ENCODE measurements at places on chromosomes 6 and 20. TPM values are rescaled to one million over a fixed set of nuclear protein-coding genes. Genes with fewer than 3 reads are reported as not detected.
A peak's percentile ranks its signal among the peaks of the same experiment; 100 is the strongest.

DNA sequence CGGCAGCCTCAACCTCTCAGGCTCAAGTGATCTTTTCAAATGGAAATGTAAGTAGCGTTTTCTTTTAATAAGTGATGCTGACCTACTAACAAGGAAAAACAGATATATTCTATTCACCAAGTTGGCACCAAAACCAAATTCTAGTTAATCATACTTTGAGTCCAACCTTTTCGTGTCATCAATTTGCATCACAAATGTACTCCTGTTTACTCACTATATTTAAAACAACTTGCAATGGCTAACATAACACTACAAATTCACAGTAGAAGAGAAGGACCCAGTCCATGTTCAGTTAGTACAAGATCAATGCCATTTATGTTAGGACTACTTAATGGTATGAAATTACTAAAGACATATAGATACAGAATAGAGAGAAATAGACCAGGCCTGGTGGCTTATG, 50.0 kb downstream of the MDN1 start:
- no peak for DNase-seq

Gene CYP24A1
- total RNA-seq, result 0.51 TPM

Gene HAO1
- total RNA-seq, result not detected

- no peak for DNase-seq
These were observed 293.4 kb downstream of the TFAP2C start for GRCh38 chr20:56922497-56922896.

DNA sequence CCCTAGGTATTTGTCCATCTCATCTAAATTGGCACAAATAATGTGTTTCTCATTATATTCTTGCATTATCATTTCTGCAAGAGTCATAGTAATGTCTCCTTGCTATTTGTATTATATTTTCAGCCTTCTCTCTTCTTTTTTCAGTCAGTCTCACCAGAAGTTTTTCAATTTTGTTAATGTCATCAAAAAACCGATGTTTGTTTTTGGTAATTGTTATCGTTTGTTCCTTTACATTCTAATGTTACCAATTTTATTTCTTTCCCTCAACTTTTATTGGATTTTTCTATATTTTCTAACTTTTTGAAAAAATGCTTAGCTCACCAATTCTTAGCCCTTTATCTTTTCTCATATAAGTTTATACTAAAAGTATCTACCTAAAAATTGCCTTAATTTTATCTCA, 82.2 kb upstream of the NRSN1 start:
- no peak for DNase-seq

DNA sequence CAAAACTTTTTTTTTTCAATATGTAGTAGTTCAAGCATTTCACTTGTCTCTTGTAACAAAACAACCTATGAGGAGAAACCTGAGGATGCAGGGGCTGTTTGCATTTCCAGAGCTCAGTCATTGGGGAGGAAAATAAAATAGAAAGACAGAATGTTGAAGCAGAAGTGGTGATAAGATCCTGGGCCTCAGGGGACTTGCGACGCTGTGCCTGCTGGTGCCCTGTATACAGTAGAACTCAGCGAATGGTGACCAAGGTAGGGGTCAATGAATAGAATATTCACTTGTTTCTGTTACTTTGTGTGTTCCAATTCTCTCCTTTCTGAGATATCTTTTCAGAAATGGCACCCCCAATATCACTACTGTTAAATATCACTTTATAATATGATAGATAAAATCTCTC, 271.6 kb downstream of the FARS2 start:
- DNase-seq, result no peak

DNA sequence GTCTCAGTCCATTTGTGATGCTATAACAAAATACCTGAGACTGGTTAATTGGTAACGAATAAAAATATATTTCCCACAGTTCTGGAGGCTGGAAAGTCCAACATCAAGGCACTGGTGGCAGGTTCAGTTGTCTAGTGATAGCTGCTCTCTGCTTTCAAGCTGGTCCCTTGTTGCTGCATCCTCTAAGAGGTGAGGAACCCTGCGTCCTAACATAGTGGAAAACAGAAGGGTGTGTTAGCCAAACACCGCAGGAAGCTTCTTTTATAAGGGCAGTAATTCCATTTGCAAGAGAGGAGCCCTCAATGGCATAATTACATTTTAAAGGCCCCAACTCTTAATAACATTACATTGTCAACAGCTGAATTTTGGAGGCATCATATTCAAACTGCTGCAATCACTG, 372.7 kb downstream of the ADGRB3 start:
- no peak for DNase-seq

GRCh38 chr6:87171938-87172633, 16.7 kb downstream of the ZNF292 start:
- DNase-seq, result no peak

Gene SLPI
- total RNA-seq, result not detected

GRCh38 chr6:2482773-2483172, 237.4 kb upstream of the GMDS start:
- no peak for DNase-seq

DNA sequence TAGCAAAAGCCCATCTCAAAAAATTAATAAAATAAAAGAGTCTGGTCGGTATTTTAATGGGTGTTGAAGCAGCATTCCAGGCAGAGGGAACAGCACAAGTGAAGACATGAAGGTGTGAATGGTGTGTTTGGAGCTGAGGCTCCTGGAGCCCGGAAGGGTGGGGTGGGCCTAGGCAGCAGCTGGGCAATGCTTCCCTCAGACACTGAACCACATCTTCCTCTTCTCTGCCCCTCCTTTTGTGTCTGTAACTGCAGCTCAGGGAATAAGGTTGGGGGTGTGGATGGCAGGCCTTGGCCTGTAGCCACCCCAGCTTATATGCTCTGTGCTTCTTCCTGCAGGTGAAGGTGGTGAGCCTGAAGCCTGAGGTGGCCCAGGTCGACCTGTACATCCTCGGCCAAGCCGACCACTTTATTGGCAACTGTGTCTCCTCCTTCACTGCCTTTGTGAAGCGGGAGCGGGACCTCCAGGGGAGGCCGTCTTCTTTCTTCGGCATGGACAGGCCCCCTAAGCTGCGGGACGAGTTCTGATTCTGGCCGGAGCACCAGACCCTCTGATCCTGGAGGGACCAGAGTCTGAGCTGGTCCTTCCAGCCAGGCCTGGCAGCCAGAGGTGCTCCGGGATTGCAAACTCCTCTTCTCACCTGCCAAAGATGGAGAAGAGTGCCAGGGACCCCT, 26.6 kb downstream of the POFUT1 start:
- DNase-seq, result no peak

DNA sequence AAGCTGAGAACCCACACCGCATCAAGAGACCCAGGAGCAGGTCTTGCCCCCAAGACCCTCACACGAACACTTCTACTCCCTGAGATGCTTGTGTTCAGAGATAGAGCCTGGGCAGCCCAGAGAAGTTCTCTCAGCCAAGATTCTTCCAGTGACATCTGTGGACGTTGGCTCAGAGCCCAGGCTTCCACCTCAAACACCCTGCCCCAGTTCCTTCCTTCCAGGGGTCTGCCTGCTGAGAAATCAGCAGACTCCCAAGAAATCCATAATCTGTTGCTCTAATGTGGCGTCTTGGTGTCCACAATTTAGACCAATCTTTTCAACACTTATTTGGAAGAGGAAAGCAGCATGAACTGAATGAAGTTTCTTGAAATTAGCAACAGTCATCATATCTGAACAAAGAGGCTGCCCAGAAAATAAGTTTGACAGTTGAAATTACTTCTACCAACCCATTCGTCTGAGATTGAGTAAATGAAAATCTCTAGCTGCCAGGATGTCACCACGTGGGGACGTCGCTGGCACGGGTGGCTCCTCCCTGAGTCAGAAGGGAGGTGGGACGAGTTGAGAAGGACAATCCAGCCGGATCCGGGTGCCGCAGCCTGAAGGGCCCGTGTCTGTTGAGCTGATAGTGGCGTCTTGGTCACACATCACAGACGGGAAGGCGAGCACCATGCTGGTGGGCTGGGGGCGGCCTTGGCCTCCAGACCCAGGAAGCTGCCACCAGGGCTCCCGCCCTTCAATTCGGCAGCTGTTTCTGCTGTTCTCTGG, 400.9 kb downstream of the TAF4 start:
- no peak for DNase-seq

DNA sequence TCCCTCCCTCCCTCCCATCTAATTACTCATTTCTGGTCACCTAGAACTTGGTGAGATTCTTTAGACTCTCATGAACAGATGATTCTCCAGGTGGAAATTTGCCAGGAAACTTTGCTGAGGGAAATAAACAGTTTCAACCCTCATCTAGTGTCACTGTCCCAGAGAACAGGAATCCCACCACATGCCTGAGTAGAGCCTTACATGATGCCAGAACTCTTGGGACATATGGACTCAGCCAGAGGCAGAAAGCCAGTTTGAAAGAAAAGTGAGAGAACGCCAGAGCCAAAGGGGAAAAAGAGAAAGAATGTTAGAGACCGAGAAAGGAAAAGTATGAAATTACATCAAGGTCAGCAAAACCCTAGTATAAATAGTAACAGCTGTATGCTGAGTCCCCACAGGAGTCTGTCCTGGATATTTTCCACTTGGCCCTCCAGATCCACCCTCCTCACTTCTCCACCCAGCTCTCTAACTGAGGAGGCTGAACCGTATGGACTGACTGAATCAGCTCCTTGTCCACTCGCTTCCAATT, 127.5 kb upstream of the COL21A1 start:
- DNase-seq, result peak; percentile 84

Gene ETV7
- 0.17 TPM for total RNA-seq

DNA sequence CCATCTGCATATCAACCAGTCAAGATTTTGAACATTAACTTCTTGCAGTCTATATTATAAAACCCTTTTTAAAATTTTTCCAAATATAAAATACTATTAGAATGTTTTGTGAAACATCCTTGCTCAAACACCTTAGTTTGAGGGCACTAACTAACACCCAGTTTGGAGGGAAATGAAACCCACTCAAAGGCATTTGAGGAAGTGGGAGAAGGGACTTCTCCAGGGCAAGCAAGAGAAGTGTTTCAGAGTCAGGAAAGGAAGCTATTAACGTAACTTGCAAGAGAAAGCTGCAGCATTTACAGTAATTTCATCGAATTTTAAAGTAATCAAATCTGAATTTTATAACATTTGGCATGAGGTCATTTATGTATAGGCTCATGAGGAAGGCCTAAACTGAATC, 21.3 kb downstream of the MTFR2 start:
- DNase-seq, result no peak

- peak; percentile 53 for DNase-seq
These were observed 164.1 kb upstream of the SALL4 start for GRCh38 chr20:51966296-51966971.

DNA sequence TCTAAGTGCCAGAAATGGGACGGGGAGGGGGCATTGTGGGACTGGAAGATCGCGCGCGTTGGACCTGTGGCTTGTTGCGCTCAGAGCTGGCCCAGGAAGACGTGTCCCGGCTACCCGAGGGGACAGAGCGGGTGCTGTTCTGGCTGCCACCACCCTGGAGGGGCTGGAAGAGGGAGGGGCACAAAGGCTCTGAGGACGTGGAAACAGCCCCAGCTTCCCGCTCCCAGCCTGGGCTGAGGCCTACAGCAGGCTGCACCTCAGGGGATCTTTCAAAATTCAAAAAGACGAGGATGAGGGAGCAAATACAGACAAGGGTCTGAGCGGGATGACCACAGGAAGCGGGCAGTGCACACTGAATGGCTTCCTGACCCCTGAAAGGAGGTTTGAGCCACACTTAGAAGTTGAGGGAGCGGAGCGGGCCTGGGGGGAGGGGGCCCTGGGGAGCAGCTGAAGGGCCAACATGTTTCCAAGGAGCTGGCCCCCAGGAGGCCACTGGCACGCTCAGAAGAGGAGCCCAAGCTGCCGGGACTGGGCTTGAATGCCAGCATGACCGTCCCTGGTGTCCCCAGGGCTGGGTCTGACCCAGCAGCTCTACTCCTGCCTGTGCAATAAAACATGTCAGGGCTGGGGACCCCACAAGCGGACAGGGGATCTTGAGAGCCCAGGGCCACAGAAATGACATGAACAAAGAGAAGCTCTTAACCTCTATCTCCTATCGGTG, 1.3 kb downstream of the OXT start:
- DNase-seq, result no peak

Gene EYS
- 0.98 TPM for total RNA-seq
